GM13976 (cell line): ENCODE measurements at places on chromosomes 3 and 15.
A peak's percentile ranks its signal among the peaks of the same experiment; 100 is the strongest.

DNA sequence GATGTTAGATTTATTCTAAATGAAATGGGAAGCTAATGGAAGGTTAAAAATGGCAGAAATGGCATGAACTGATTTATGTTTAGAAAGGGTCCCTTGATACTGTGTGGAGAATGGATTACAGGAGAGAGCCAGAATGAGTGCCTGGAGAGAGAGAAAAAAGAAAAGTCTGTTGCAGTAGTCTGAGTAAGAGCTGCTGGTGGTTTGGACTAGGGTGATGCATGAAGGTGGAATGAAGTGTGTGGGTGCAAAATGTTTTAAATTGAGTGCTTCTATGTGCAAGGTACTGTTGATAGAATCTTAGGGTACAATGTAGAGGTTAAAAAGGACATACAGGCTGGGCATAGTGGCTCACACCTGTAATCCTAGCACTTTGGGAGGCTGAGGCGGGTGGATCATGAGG is 11.4 kb upstream of the MGA start:
- DNase-seq = no peak

DNA sequence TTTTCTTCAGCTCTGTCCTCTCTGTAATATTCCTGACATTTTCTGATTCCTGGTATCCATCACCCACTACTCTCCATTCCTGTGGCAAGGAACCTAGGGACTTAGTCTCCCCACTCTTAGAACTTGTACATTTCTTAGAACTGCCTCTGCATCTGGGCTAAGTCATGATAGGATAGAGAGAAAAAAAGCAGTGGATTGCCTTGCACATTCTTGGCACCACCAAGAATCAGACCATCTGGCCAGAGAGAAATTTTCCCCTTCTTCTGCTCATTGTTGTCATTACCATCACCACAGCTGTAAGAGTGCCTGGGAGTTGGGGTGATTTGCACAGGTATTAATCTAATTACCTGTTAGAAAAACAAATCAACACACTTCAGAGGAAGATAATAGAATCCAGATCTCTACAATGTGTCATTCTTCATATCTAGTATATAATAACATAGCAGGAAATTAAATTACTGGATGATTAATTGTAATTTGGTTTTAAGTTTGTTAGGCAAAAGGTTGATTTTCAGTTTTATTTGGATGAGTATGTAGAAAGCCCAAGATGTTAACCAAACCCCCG is 264.8 kb upstream of the ZPLD1 start:
- no peak for DNase-seq

DNA sequence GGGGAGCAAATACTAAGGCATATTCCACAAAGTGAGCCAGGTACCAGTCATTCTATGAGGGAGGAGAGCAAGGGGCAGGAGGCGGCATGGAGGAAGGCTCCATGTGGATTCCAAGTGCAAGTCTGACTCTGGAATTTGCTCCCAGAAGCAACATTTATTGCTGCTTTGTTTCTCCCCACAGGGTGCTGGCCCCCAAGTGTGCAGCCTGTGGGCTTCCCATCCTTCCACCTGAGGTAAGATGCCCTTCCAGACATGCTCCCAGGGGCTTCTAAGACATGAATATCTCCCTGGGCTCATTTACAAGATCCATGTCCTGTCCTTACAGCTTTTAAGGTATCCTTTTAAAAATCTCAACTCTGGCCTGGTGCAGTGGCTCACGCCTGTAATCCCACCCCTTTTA is 15.9 kb upstream of the SACM1L start:
- no peak for DNase-seq

DNA sequence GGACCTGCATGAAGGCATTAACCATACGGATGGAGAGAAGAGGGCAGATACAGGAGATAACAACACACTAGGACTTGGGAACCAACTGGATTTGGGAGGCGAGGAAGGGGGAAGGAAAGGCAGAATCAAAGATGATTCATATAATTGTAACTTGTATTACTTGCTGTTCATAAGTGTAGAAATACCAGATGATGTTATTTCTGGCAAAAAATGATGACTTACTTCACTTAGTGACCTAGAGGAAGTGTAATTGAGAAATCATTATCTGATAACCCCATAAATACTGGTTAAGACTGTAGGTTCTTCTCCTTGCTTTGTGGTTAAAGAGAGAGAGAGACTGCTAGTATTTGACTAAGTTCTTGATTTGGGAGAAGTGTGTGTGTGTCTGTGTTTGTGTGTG is 50.5 kb upstream of the GK5 start:
- DNase-seq = no peak

GRCh38 chr3:145259166-145259880 is 901.7 kb downstream of the PLOD2 start:
- no peak for DNase-seq

- DNase-seq = peak; percentile 2
Measured at GRCh38 chr3:161560008-161560637, 63.5 kb downstream of the OTOL1 start.

- no peak for DNase-seq
Measured at GRCh38 chr3:2554656-2555055, 456.0 kb downstream of the CNTN4 start.

GRCh38 chr15:38522922-38523321 is 41.7 kb downstream of the RASGRP1 start:
- no peak for DNase-seq

GRCh38 chr15:78726870-78727551 is 84.3 kb downstream of the ADAMTS7 start:
- no peak for DNase-seq

GRCh38 chr3:148528024-148528423 is 169.7 kb upstream of the AGTR1 start:
- no peak for DNase-seq

- DNase-seq = no peak
Measured at GRCh38 chr3:169430707-169431404, 232.7 kb downstream of the MECOM start.

DNA sequence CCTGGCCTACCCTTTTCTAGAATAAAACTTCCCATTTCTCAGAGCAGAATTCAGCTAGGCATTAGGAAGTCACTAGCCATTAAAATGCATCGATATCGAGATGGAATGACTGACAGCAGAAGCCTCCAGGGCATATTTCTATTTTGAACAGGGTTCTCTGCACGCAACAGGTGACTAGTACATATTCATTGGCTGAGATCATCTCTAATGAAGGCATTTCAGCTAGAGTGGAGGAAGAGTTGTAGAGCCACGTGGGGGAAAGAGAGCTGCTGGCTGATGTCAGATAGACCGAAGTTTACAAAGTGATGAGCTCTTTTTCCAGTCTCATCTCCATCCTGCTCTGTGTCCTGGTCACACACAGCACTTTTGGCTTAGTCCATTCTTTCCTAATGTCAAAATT is 7.5 kb downstream of the TMEM40 start:
- DNase-seq = no peak

DNA sequence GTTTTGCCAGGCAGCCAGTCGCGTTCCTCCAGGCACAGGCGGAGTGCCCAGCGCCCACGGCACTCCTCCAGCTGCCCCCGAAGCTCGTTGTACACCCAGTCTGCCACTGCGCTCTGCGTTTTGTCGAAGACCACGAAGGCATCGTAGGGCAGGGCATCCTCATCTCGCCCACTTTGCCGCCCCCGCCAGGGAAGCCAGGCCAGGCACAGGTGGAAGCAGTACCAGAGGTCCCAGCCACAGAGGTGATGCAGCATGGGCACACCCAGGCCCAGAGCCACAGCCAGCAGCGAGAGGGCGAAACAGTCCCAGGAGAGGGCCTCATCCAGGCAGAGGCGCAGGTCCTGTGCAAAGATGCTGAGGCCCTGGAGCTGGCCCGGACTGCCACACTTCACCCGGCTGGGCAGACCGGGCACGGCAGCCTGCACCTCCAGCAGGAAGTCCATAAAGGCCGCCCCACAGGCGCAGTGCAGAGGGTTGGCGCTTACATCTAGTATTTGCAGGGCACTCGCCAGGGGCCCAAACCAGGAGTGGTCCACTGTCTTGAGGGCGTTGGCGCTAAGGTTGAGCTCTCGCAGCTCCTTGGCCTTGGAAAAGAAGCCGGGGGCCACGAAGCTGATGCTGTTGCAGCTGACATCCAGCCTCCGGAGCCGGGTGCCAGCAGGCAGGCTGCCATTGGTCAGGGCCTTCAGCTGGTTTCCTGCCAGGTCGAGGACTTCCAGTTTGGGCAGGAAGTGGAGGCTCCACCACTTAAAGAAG is 3.7 kb downstream of the TLR9 start:
- DNase-seq = no peak

DNA sequence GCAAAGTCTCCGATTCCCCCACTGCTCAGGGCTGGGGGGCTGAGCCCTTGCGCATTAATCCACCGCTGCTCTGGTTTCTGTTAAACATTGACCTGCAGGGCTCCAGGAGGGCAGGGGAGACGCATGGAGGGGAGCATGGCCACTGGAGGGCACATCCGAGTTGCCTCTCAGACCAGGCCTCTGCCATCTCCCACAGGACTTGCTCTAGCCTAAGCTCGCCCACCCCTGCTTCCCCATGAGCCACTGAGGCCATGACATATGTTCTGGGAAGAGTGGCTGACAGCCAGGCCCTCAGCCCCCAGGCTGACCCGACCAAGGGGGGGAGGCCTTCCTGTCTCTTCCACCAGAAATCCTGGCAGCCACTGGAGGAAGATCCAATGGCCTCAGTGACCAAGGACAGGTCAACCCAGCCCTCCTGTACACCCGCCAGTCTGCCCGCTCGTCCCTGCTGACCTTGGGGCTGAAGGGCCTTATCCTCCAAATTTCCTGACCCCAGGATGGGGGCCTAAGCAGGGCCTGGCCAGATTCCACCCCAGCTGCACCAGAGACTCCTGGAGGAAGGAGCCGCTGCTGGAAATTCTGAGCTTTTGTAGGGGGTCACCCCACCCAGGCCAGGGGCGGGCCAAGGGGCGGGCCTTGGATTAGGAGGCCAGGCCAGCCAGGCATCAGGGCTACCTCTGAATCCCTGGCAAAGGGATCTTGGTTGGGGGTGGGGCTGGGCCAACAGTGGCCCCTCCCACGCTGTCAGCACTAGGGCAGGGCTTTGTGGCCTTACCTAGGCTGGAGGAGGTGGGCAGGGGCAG is at the start of gene HYAL1:
Gene HYAL1 (minus strand): TSS at position 562 of the 803 bp plus-strand sequence. CDS start 618 bp downstream, outside the sequence.
- no peak for DNase-seq

GRCh38 chr15:88066636-88067330 is 189.8 kb downstream of the NTRK3 start:
- DNase-seq = no peak

- DNase-seq = no peak
Measured at GRCh38 chr3:43062040-43062563, 43.8 kb downstream of the POMGNT2 start.

DNA sequence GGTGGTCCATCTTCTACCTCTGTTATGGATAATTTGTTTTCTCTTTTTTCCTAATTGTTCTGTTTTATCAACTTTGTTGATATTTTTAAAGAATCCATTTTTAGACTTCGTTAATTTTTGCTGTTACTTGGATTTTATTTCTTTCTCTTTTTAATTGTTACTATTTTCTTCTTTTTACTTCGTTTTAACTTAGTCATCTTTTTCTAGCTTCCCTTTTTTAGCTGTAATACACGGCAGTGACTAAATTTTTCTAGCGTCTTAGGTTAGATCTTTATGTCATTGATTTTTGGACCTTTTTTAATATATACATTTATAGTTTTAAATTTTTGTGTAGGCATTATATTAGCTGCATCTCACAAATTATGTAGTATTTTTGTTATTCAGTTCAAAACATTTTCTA is 33.1 kb downstream of the ARIH2 start:
- DNase-seq = no peak

GRCh38 chr15:91281947-91282346 is 181.9 kb downstream of the SV2B start:
- no peak for DNase-seq

GRCh38 chr3:128496602-128497304 is 3.8 kb upstream of the GATA2 start:
- no peak for DNase-seq

DNA sequence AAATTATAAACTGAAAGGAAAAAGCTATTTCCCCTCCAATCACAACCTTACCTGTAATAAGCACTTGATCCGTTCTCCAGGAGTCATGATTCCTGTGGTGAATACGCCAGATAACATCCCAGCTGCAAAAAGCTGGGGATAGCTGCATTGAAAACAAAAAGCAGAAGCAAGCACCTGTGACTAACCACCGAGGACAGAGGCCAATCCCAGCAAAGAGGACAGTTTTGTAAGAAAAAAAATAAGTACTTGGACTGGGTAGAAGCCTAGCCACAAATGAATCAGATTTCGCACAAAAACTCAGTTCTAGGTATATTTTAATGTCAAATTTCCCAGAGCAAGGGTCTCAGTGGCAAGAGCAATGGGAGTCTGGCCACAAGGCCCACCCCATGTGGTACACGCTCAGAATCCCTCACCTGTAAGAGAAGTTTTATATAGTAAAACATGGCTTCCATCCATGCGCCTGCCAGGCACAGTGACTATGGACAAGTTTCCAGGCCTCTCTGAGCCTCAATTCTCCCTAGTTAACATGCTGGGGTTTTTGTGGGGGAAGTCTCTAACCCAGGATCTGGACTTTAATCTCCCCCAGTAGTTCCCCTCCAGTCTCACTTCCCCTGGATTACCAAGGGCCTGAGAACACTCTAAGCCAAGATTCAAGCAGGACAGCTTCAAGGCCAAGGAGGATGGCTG is 19.2 kb downstream of the SLC25A20 start:
- peak; percentile 49 for DNase-seq

DNA sequence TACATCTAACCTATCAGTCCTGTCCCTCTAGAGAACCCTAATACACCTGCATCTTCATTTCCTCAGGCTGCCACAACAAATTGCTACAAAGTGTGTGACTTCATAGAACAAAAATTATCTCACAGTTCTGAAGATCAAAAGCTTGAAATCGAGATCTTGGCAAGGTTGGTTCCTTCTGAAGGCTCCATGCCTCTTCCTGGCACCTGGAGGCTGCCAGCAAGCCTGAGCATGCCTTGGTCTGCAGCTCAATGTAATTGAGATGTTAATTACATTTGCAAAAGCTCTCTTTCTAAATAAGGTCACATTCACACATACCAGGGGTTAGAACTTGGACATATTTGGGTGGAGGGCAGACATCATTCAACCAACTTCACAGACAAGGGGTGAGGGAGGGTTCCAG is 86.4 kb upstream of the ABHD17C start:
- DNase-seq = no peak

- no peak for DNase-seq
Measured at GRCh38 chr3:51985063-51985462, 1.7 kb downstream of the ACY1 start.

DNA sequence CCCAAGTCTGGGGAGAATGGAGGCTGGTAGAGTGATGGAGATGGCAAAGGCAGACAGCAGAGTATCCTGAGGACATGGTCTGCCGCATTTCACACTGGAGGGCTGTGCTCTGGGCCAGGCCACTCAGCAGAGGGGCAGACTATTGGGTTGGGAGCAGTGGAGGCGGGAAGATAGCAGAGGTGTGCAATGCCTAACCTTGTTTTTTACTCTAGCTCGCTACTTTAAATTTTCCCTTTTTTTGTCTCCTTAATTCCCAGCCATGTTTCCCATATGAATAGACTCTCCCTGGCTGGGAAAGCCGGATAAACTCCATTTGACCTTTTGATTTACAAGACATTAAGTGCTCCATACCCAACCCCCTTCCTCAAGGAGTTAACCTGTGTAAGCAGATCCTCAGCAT is 33.5 kb upstream of the ST6GAL1 start:
- DNase-seq = no peak

- no peak for DNase-seq
Measured at GRCh38 chr3:143333367-143333766, 213.8 kb downstream of the CHST2 start.
